ENCODE measurements at places on chromosomes 11 and 22. TPM values are rescaled to one million over a fixed set of nuclear protein-coding genes. Genes with fewer than 3 reads are reported as not detected.

- DNase-seq: no peak
Observed at GRCh38 chr11:44327730-44328129, 17.8 kb upstream of the ALX4 start.

GRCh38 chr11:102459393-102459792 lies 6.8 kb upstream of the TMEM123 start:
- no peak for DNase-seq

DNA sequence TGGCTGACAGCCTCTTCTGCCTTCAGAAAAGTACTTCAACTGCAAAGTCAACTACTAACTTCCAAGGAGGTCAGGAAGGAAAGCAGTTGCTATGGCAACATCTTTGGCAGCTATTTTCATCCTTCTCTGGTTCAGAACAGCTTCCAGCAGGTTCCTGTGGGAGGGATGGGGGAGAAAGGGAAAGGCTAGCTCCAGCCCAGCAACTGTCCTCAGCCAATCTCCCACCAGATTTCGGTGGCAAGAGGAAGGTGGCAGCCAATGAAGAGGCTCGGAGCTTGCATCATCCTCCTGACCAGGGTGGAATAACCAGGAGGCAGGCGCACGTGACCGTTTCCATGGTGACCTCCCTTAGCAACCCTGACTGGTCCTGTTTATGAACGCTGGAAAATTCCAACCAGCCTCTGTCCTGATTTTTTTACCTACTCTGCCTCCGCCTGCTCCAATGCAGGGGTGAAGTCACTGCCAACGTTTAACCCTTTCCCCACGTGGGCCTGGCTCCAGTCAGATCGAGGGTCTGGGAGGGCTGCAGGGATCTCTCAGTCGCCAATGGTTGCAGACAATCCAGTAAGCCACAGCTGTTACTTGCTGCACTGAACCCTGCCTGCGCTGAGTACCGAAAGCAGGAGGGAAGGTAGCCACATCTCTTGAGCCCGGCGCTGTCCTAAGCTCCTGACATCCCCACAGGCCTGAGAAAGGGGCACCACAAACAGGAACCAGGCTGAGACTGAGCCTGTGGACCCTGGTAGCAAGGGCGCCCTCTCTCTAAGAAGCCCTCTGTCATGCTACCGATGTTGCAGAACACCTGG lies 11.2 kb upstream of the MALAT1 start:
- DNase-seq: peak; percentile 99

- no peak for DNase-seq
Observed at GRCh38 chr22:35913925-35914324, 114.7 kb downstream of the RBFOX2 start.

DNA sequence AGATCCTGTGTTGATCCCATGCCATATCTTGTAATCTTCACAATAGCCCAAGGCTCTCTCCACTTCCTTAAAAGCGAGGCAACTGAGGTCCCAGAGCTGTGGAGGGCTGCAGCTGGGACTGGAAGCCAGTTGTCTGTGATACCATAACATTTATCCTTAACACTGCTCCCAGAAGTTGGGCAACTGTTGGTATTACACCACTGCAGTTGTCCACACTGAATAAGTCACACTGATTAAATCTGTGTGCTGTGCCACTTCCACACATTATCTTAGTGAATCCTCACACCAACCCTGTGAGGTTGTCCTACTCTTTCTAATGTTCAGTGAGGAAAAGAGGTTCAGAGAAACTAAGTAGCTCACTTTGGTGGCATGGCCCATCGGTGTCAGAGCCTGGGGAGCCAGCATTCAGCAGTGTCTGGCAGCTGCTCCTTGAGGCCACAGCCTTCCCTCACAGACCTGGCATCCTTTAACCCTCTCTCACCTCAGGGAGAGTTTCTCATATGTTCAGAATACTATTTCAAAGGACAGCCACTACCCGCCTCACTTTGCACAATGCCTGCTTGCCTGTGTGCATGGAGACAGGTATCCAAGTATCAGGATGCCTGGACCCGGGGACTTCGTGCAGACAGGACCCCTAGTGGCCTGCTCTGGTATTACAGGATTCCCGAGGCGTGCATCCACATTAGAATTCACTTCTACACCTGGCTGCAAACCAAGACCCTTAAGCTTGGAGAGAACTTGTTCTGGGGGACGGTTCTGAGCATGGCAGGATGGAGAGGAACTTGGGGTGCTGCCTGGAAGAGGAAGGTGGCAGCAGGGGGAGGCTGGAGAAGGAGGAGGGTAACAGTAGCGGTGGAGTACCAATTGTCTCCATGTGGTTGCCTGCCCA lies 221.9 kb upstream of the TBCEL start:
- no peak for DNase-seq

DNA sequence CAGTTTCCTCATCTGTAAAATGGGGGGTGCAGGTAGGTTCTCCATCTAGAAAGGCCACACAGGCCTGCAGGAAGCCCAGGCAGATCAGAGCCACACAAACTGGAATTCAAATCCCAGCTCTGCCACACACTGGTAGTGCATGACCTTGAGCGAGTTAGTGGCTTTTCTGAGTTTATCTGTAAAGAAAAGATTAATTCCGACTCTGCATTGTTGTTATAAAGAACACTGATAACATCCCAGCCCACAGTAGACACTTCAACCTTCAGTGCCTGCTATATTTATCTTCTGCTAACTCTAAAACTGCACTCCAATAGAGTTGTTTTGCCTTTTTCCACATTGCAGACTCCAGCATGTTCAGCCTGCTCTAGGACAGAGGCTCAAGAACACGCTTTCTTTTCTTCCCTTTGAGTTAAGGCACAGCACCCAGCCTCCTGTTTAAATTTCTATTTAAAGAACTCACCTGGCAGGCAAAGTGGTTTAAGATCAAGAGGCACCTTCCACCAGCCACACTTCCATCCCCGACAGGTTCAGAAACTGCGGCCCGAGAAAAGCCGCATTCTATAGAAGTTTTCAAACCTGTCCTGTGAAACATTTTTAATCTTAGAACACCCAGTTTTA lies 133.9 kb downstream of the PLEKHA7 start:
- no peak for DNase-seq

GRCh38 chr11:58506935-58507334 lies 970 bp downstream of the OR5B21 start:
- DNase-seq: no peak

DNA sequence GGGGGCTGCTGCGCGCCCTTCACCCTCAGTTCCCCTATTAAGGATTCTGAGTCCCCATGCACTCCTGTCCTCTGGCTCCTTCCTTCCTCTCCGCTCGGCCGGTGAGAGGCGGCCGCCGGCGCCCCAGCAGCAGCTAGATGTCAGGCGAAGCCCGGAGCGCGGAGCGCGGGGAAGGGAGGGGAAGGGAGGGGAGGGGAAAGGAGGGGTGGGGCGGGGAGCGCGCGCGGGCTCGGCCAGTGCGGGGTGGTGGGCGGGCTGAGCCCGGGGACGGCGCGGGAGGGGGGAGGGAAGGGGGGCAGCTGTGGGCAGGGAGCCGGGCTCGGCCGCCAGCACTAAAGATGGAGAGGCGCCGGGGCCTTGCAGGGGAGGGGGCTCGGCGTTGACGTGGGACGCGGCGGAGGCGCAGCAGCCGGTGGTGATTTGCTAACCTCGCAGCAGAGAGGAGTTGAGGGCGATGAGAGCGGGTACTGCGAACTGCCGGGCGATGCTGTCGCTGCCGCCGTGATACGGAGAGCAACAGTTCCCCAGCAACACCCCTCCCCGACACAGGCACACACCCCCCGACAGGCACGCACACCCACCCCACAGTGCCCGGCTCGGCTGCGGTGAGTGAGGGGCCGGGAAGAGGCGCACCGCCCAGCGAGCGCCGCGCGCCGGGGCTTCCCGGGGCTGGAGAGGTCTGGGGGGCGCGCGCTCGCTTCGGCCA lies at the start of gene ZBTB16:
TSS of gene ZBTB16 (plus strand) at position 434 of the 706 bp plus-strand sequence. CDS start 3,590 bp downstream, outside the sequence.
- DNase-seq: peak; percentile 96

GRCh38 chr11:9461760-9462134 lies 935 bp downstream of the ZNF143 start:
- DNase-seq: no peak

DNA sequence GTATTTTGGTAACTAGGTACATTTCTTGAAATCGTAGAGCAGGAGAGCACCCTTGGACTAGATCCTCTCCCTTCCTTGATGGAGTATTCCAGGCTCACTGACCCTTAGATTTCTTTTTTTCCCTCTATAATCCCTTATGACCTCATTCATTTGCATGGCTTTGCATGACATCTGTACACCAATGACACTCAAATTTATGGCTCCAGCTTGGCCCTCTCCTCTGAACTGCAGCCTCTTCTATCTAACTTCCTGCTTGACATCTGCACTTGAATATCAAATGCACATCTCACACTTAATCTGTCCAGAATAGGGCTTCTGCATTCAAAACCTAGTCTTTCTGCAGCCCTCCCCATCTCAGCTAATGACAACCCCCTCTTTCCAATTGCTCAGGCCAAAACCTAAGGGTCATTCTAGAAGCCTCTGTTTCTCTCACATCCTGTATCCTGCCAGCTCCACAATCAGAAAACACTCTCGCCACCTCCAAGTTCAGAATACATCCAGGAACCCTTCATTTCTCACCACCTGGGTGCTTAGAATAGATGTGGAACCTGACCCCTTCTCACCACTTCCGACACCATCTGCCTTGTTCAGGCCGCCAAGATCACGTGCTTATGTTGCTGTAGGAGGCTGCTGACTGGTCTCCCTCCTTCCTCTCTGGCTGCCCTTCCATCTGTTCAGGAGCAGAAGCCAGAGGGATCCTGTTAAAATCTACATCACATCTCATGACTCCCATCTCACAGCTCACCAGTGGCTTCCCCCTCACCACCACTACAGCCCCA lies 138.9 kb upstream of the MTNR1B start:
- no peak for DNase-seq

Gene RPLP2
- 1,386 TPM for total RNA-seq

Gene SELENOM
- 535 TPM for total RNA-seq

Gene PLAAT2
- not detected for total RNA-seq

Gene OR5P2
- not detected for total RNA-seq

Gene SHANK2
- total RNA-seq: 0.51 TPM

Gene OVOL1
- not detected for total RNA-seq
